CD4-positive, alpha-beta T cell (primary cell): ENCODE measurements at places on chromosomes 4 and X. TPM values are rescaled to one million over a fixed set of nuclear protein-coding genes. Genes with fewer than 3 reads are reported as not detected.

Gene MAGEC3
- not detected for total RNA-seq

Gene EREG
- total RNA-seq: 0.59 TPM

- DNase-seq: no peak
Measured at GRCh38 chr4:22962295-22962694, 269.6 kb downstream of the GBA3 start.

GRCh38 chrX:115017455-115017854 is at the start of gene IL13RA2:
Gene IL13RA2, minus strand, starts transcription at chrX:115017616. Its CDS starts 347 bp downstream, at chrX:115017269.
- DNase-seq: no peak

DNA sequence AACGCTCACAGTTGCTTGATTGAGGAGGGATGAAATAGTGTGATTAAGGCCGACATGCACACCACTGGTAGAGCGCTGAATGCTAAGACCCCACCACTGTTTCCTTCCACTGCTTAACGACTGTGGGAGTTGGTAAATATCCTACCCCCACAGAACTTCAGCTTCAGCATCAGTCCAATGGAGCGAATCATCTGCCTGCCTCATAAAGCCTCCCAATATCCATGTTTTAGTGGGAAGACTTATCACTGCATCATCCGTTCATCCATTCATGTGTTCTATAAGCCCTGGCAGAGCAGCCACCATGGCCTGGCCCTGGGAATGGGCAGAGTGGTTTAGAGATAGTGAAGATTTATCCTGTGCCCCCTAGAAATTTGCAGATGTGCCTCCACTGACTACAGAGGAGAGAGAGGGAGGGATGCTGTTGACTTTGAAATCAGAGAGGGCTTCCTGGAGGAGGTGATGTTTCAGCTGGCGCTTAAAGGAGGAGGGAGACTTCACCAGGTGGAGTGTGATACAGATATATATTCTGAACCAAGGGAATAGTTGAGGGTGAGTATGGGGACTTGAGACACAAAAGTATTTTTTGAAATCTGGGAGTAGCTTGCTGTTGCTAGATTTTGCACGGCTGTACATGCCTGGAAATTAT is 71.9 kb upstream of the STX18 start:
- DNase-seq: no peak
